ENCODE measurements at places on chromosomes 2 and 18.

GRCh38 chr2:168593713-168594112, 137.6 kb downstream of the CERS6 start:
- DNase-seq: no peak

GRCh38 chr18:46260879-46261143, 156.6 kb downstream of the HAUS1 start:
- peak; percentile 44 for DNase-seq

GRCh38 chr2:20560891-20561636, 89.8 kb downstream of the HS1BP3 start:
- DNase-seq: no peak

- no peak for DNase-seq
These were observed 9.1 kb downstream of the SP9 start for GRCh38 chr2:174343623-174344455.

DNA sequence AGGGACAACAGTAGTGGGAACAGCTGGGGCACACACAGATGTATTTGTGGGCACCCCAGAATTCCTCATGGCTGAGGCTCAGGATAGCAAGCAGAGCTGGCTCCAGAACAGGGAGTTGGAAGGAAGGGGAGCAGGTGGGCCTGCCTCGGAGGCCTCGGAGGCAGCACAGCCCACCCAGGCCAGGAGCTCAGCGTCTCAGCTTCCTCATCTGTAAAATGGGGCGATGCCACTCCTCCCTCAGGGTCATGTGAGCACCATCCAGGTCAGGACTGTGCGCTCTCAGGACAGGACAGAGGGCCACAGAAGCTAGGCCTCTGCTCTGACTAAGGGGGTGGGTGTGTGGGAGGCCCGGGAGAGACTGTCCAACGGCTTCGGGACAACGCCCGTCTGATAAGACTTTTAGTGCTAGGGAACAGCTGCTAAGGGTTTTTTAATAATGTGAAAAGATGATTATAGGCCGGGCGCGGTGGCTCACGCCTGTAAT, 106.2 kb downstream of the HDAC4 start:
- no peak for DNase-seq

Data from HFFc6 (cell line).